ENCODE measurements at places on chromosomes 11 and 22. TPM values are rescaled to one million over a fixed set of nuclear protein-coding genes. Genes with fewer than 3 reads are reported as not detected.

The PRR33 gene
- total RNA-seq: not detected

The TREH gene
- total RNA-seq: 3.4 TPM

The A4GALT gene
- total RNA-seq: 1.0 TPM

The KCNQ1OT1 gene
- total RNA-seq: 1.2 TPM

The CLMP gene
- total RNA-seq: 0.45 TPM

The PATE2 gene
- total RNA-seq: not detected

The ACTN3 gene
- total RNA-seq: not detected

DNA sequence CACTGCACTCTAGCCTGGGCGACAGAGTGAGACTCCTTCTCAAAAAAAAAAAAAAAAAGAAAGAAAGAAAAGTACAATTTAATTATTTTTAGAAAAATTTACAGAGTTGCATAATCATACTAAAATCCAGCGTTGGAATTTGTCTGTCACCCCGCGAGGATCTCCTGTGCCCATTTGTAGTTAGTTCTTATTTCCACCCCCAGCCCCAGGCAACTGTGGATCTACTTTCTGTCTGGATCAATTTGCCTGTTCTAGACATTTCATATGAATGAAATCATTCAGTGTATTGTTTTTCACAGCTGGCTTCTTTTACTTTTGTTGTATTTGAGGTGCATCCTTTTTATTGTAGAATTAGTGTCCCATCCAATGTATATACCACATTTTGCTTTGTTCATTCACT is 102.6 kb upstream of the RASSF10 start:
- DNase-seq: no peak

DNA sequence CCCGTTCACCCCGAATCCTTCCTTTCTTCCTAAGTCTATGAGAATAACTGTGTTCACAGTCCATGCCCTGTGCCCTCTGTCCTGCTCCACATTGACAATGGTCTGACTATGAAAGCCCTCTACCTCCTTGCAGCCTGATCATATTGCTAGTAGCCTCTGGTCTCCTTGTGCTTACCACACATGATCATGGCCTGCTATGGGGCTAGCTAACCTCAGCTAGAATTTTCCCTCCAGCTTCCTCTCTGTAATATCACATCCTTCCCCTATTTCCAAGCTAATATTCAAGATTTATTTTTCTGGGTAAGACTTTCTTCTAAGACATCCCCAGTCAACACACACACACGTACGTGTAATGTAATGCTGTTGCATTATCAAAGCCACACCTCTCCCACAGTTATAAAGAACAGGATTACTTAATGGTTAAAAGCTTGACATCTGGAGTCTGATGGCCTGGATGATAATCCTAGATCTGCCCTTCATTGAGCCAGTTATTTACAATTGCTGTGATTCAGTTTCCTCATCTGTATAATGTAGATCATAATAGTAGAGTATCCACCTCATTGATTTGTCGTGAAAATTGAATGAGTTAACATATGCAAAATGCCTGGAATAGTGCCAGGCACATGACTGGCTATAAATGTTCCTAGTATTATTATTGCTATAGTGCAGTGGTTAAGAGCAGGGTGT is 214.4 kb upstream of the BLID start:
- DNase-seq: no peak

DNA sequence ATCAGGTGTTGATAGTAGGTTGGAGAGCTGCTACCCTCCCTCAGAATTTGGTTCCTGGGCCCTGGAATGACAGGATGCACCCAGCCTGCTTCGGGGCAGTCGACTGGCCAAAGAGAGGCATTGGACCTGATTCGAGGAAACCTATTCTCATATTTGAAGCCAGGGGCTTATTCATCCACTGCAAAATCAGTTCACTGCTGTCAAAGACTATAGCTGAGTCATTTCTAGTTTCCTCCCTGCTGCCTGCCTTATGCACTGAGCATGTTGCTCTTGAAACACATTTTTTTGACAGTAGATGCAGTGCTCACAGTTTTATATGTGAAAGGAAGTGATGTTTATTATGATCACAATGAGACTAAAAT is 565.4 kb downstream of the ETS1 start:
- no peak for DNase-seq

GRCh38 chr22:44126807-44127206 is 53.9 kb upstream of the PARVG start:
- DNase-seq: no peak

DNA sequence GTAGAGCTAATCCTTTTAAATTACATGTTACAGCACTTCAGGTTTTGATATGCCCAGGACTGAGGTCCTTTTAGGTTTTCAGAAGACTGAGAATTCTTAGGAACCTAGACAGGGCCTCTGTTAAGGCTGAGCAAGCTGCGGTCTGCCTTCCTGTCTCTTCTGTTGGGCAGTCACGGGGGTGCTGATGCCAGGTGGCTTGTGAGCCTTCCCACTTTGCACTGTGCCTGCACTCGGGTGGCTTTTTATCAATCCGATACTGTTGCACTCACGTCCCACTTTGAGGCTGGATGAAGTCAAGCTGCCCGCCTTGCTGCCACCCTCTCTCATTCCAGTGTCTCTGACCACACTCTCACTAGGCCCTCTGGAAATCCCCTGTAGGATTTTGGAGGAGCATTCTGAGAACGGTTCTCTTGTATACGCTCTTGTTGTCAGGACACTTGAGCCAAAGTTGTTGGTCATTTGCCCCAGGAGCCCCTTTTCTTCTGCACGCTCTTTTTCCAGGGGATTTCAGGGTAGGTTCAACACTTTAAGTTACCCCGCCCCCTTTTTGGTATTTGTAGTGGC is 141.8 kb downstream of the TEAD1 start:
- no peak for DNase-seq

DNA sequence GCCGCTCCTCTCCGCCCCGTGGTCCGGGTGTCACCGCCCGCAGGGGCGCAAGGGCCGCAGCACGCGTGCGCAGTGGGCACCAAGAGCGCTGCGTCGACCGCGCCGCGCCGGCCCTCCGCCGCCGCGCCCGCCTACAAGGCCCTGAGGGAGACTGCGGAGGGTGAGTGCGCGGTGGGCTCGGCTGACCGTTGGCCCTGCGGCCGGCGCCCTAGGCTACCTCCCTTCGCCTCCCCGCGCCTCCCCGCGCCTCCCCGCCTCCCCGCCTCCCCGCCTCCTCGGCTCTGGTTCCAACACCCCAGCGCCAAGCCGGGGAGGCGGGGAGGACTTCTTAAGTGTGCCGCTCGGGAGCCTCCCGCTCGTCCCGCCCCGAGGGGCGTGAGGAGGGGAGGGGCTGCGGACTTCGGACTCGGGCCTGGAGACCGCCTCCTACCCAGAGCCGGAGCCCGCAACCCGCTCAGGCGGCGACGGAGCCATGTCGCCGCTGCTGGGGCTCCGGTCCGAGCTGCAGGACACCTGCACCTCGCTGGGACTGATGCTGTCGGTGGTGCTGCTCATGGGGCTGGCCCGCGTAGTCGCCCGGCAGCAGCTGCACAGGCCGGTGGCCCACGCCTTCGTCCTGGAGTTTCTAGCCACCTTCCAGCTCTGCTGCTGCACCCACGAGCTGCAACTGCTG is at the start of gene AQP11:
AQP11 (plus strand) TSS at position 433 of the 673 bp plus-strand sequence; CDS start at position 473, 40 bp downstream.
- DNase-seq: peak; percentile 97

GRCh38 chr11:34840736-34841386 is 75.3 kb downstream of the APIP start:
- no peak for DNase-seq

DNA sequence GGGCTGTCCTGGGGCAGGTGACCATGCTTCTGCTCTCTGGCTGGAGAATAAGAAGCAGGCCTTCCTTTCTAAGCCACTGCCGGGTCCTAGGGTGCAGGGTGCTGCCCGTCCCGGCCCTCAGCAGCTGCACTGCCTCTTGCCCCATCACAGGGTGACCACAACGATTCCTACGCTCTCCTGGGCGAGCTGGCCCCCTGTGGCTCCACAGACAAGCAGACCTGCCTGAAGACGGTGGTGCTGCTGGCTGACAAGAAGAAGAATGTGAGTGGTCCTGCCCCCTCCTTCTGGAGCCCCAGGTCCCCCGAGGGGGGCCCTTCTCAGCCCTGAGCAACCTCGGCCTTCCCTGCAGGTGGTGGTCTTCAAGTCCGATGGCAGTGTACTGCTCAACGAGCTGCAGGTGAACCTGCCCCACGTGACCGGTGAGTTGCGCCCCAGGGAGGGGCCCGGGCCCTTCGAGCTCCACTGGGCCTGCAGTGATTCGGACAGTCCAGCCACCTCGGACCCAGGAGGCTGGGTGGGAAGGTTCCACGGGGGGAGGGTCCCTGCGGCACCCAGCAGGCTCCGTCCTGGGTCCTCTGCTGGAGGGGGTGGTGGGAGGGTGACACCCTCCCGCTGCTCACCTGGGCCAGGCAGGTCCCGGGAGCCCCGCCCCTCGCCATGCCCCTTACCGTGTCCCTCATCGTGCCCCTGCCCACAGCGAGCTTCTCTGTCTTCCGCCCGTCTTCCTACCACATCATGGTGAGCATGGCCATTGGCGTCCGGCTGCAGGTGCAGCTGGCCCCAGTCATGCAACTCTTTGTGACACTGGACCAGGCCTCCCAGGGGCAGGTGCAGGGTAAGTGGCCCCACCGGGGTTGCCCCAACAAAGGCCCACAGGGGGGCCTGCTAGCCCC is 8.3 kb downstream of the MUC2 start:
- DNase-seq: no peak

- no peak for DNase-seq
Measured at GRCh38 chr11:121310908-121311307, 18.3 kb downstream of the SC5D start.

DNA sequence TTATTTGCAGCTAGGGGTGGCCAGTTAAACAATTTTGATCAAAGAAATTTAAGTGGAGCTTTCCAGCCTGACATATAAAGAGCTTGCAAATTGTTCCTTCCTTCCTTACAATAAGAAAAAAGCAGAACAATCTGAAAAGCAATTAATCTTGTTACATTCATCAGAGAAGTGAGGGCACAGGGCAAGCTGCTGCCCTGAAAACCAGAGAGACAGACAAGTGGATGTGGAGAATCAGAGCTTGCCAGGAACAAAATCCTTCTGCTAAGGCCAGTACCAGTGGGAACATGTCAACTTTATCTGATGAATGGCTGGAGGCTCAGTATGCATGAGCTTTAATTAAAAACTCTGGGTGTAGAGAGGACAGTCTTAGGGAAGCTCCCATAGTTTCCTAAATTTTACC is 8.8 kb downstream of the CCDC179 start:
- DNase-seq: no peak

DNA sequence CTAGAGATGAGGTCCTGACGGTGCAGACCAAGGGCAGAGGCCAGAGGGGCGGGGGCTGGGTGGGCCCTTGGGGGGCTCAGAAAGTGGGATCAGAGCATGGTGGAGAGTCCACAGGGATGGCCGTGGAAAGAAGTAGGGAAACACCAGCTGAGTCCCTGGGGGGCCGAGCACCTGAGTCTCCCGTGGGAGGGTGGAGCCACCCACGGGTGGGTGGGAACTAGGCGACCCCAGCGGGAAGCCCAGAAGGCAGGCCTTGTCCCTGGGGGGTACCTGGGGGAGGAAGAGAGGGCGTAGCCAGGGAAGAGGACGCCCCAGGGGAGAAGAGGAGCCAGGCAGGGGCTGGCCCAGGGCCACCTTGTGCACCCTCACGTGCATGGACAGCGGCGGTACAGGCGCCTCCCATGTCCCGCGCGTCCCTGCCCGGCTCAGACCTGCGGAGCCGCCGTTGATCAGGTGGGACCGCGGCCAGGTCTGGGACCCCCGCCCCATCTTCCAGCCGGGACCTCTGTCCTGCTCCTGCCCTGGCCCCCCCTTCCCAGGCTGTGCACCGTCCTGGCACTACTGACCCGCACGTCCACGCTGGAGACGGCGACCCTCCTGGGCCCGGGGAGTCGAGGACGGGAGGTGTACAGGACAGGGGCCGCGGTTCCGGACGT is 10.2 kb downstream of the CRELD2 start:
- no peak for DNase-seq

All from left lobe of liver (tissue), 2 donors.